Stimulated activated CD4-positive, alpha-beta T cell treated with anti-CD3 and anti-CD28 coated beads, Interleukin-2, amount 100 ng/mL, for 4 hours (primary cell): ENCODE measurements at places on chromosomes 2 and 18.

DNA sequence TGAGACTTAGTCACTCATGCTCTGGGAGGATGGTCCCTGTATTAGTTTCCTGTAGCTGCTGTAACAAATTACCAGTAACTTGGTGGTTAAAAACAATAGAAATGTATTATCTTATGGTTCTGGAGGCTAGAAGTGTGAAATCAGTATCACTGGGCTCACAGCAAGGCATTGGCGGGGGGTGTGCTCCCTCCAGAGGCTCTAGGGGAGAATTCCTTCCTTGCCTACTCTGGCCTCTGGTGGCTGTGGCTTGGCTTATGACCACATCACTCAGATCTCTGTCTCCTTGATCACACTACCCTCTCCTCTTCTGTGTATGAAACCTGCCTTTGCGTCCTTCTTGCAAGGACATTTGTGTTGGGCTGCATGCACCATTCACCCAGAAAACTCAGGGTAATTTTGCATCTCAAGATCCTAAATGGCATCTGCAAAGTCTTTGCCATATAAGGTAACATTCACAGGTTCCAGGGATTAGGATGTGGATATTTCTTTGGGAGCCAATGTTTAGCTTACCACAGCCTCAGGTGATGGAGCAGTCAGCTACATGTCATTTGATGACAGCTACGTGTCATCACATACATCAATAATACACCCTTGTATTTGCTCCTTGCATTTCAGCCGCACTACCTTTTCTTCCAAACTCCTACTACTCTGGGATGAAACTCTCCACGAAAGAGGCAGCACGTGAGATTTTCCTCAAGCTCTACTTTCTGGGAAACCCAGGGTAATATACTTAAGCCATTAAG is 49.6 kb upstream of the POU3F3 start:
- DNase-seq: no peak

DNA sequence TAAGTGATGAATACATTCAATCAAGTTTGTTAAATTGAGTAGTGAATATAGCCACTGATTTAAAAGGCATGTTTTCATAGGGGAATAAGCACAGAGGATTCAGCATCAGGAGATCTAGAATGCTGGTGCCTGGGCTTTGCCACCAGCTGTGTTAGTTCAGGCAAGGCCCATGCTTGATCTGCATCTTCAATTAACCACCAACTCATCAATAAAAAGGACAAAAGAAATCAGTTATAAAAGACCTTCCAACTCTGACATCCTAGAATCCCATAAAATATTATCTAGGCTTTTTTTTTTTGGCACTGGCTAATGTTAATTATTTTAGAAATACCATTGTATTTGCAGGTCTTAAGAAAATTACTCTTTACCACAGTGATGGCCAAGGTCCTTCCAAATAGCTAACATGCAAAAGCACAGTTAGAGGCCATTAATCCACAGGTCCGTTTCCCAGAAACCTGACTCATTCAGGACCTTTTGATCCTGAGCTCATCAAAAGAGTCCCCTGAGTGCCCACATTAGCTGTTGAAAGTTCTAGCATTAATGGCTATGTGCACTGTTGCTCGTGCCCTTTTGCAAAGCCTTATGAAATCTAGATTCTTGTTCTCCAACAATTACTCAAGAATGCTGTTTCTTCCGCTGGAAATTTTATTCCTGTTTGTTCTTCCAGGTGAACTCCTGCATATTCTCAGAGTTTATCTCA is 170.0 kb downstream of the CYRIA start:
- DNase-seq: no peak

- DNase-seq: no peak
These were observed 39.7 kb downstream of the COL3A1 start for GRCh38 chr2:189013671-189014448.

GRCh38 chr2:68423966-68424650 is 43.0 kb downstream of the FBXO48 start:
- DNase-seq: no peak

- no peak for DNase-seq
These were observed 11.9 kb downstream of the FRZB start for GRCh38 chr2:182854375-182855105.

GRCh38 chr2:224410946-224411561 is 9.1 kb upstream of the FAM124B start:
- no peak for DNase-seq

DNA sequence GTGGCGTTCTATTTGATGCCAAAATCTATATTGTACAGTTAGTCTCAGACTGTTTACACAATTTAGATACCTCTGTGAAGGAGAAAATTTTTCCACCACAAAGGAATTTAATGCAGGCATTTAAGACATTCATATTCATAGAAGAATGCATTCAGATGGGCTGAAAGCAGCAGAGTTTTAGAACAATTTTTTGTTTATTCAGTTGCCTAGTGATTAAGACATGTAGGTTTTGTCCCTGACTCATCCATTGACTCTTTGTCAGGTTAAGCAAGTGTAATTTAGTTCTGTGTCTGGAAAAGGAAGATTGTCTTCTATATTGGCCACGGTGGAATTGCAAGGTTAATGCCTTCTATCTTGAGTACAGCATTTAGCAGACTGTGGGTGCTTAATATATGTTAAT is 515.0 kb downstream of the PARD3B start:
- DNase-seq: no peak

DNA sequence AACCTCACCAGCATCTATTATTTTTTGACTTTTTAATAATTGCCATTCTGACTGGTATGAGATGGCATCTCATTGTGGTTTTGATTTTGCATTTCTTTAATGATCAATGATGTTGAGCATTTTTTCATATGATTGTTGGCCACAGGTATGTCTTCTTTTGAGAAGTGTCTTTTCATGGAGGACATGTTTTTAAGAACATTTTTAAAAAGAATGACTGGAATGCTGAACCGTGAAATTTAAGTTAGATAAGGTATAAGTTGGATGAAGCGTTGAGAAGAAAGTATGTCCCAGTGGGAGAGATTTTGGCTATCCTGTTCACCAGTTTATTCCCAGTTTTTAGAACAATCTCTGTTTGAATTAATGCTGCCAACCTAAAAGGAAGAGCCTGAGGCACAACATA is 365.9 kb downstream of the CELF4 start:
- DNase-seq: no peak

GRCh38 chr18:49081511-49082155 is 130.9 kb upstream of the SMAD7 start:
- DNase-seq: no peak

- DNase-seq: no peak
These were observed 193.2 kb downstream of the BCL2 start for GRCh38 chr18:63126134-63127069.

GRCh38 chr2:116467243-116467642 is 1347.2 kb upstream of the DDX18 start:
- no peak for DNase-seq

- DNase-seq: no peak
These were observed 76.0 kb downstream of the ARHGAP15 start for GRCh38 chr2:143205106-143205764.

- no peak for DNase-seq
These were observed 812 bp downstream of the SOWAHC start for GRCh38 chr2:109614715-109615636.

DNA sequence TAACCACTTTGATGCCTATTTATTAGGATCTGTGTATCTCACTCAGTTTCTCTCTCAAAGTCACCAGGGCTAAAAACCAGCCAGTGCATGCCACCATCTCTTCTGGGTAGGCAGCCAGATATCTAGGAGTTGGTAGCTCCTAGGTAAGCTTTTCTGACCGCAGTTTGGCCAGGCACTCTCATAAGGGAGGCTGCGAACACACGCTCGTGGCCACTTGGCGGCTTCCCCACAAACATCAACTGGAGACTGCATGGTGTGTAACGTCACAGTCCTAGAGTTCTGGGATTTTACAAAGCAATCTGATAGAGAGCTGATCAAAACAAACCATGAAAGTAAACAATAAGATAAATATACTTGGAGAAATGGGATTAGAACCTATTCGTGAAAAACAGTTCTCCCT is 424.3 kb upstream of the ACVR2A start:
- DNase-seq: no peak
